ENCODE measurements at places on chromosomes 2 and 18. TPM values are rescaled to one million over a fixed set of nuclear protein-coding genes. Genes with fewer than 3 reads are reported as not detected.

Gene SCYGR4
- total RNA-seq, result not detected

Gene EVX2
- not detected for total RNA-seq

Gene PRKAG3
- not detected for total RNA-seq

Gene CASP10
- total RNA-seq, result 28.2 TPM

Gene CNTNAP5
- not detected for total RNA-seq
